ENCODE measurements at places on chromosomes 2 and 18.

GRCh38 chr2:241009601-241010530 lies 11.4 kb downstream of the SNED1 start:
- H3K4me3 ChIP-seq, result peak overlapping the region; percentile 19
- peaks cover 27% of the 10 kb centered on the region for H3K4me1 ChIP-seq
- H3K27me3 ChIP-seq, result no peaks in the 10 kb centered on the region
- DNase-seq, result peak; percentile 69

DNA sequence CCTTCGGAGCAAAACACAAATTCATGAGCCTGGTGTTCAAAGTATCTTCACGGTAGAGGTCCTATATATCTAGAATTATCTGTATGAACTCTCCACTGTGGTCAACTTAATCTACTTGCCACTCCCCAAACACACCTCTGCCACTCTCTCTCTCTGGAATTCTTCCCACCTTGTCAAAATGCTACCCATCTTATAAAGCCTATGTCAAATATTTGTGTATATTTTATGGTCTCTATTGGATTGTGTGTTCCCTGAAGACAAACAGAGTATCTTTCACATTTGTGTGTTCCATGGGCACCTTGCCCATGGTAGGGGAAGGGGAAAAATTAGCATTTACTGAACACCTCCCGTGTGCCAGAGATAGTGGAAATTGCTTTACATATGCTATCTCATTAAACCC lies 83.2 kb upstream of the ATL2 start:
- no peaks in the 10 kb centered on the region for H3K4me1 ChIP-seq
- H3K27me3 ChIP-seq, result no peaks in the 10 kb centered on the region
- H3K4me3 ChIP-seq, result no peak overlapping the region
- H3K27ac ChIP-seq, result no peak overlapping the region

- H3K27me3 ChIP-seq, result no peaks in the 10 kb centered on the region
- peaks cover 5% of the 10 kb centered on the region for H3K4me1 ChIP-seq
- DNase-seq, result peak; percentile 34
- no peak overlapping the region for H3K27ac ChIP-seq
Observed at GRCh38 chr2:43171789-43172188, 54.6 kb downstream of the ZFP36L2 start.

- DNase-seq, result no peak
- H3K27me3 ChIP-seq, result no peaks in the 10 kb centered on the region
- H3K36me3 ChIP-seq, result no peaks in the 10 kb centered on the region
- H3K4me1 ChIP-seq, result peaks cover 2% of the 10 kb centered on the region
- H3K27ac ChIP-seq, result no peak overlapping the region
Observed at GRCh38 chr2:85718009-85718391, 23.8 kb downstream of the GNLY start.

- H3K4me1 ChIP-seq, result no peaks in the 10 kb centered on the region
- no peak overlapping the region for H3K27ac ChIP-seq
- no peak overlapping the region for H3K4me3 ChIP-seq
- H3K27me3 ChIP-seq, result no peaks in the 10 kb centered on the region
- no peaks in the 10 kb centered on the region for H3K36me3 ChIP-seq
- no peak for DNase-seq
Observed at GRCh38 chr2:32067549-32067948, 4.2 kb downstream of the SPAST start.

GRCh38 chr2:48235076-48235475 lies 294.9 kb upstream of the STON1 start:
- H3K27me3 ChIP-seq, result no peaks in the 10 kb centered on the region
- no peak for DNase-seq
- no peaks in the 10 kb centered on the region for H3K4me1 ChIP-seq
- no peaks in the 10 kb centered on the region for H3K36me3 ChIP-seq
- H3K4me3 ChIP-seq, result no peak overlapping the region

- peaks cover 5% of the 10 kb centered on the region for H3K27me3 ChIP-seq
- no peak for DNase-seq
- no peak overlapping the region for H3K27ac ChIP-seq
- no peak overlapping the region for H3K4me3 ChIP-seq
- no peaks in the 10 kb centered on the region for H3K4me1 ChIP-seq
- H3K36me3 ChIP-seq, result no peaks in the 10 kb centered on the region
Observed at GRCh38 chr2:10834068-10834655, 21.6 kb upstream of the PDIA6 start.

DNA sequence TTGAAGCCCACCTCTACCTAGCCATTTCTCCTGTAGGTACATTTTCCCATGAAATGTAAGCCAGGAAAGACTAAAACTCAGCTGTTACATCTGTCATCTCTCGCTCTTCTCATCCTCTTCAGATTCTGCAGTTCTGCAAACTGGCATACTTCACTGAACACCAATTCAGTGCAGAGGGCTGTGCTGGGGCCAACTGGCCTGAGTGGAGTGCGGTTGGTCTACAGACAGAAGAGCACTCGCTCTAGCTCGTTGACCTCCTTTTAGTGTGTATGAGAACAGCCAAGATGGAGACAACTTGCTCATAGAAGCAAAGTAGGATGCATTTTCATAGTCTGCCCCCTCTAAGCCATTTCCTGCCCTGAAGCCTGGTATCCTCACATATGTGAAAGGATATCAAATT lies 862.6 kb downstream of the BCL11A start:
- DNase-seq, result no peak
- no peak overlapping the region for H3K27ac ChIP-seq
- H3K36me3 ChIP-seq, result no peaks in the 10 kb centered on the region
- H3K4me1 ChIP-seq, result no peaks in the 10 kb centered on the region
- no peak overlapping the region for H3K4me3 ChIP-seq
- no peaks in the 10 kb centered on the region for H3K27me3 ChIP-seq

DNA sequence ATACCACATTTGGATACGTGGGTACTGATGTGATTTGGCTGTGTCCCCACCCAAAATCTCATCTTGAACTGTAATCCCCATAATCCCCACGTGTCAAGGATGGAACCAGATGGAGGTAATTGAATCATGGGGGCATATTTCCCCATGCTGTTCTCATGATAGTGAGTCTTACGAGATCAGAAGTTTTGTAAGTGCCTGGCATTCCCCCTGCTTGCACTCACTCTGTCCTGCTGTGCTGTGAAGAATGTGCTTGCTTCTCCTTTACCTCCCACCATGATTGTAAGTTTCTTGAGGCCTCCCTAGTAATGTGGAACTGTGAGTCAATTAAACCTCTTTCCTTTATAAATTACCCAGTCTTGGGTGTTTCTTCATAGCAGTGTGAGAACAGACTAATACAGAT lies 70.3 kb downstream of the CHST9 start:
- no peaks in the 10 kb centered on the region for H3K4me1 ChIP-seq
- H3K27me3 ChIP-seq, result no peaks in the 10 kb centered on the region
- H3K4me3 ChIP-seq, result no peak overlapping the region
- H3K36me3 ChIP-seq, result no peaks in the 10 kb centered on the region
- H3K27ac ChIP-seq, result no peak overlapping the region

DNA sequence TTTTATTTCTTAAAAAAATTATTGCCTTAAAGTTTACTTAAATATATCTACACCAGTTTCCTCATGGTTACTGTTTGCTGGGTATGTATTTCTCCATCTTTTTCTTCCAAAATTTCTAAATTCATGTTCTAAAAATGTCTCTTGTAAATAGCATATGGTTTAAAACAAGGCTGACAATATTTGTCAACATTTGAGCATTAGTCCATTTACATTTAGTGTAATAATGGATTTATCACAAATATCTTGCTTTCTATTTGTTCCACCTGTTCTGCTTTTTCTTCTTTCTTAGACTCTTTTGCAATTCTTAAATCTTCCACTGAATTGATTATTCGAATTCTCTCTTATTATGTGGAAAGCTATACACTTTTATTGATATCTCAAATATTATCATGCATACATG lies 87.7 kb upstream of the SMAD7 start:
- no peaks in the 10 kb centered on the region for H3K4me1 ChIP-seq
- no peak overlapping the region for H3K27ac ChIP-seq
- DNase-seq, result no peak
- H3K27me3 ChIP-seq, result no peaks in the 10 kb centered on the region
- H3K4me3 ChIP-seq, result no peak overlapping the region
- no peaks in the 10 kb centered on the region for H3K36me3 ChIP-seq

DNA sequence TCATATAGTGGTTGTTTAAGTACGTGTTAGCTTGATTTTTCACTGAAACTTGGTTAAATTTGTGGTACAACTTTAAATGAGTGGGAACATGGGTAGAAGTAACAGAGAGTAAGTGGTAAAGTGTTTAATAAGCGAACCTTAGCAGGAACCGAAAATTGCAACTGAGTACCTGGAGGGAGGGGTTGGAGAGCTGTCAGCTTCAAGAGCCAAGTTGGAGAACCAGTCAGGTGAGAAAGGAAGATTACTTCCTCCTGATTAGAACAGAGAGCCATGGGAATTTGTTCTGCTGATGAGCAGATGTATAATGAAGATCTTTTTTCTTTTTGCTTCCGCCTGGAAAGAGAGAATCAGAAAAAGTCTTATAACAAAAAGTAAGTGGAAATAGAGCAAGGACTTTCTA lies 158.4 kb upstream of the CDH7 start:
- no peaks in the 10 kb centered on the region for H3K4me1 ChIP-seq
- H3K27ac ChIP-seq, result no peak overlapping the region
- no peak for DNase-seq
- no peaks in the 10 kb centered on the region for H3K27me3 ChIP-seq
- H3K36me3 ChIP-seq, result no peaks in the 10 kb centered on the region
